ENCODE measurements at places on chromosomes 13 and 19.

GRCh38 chr13:76863022-76863421 is 23.2 kb downstream of the KCTD12 start:
- DNase-seq = no peak

- no peak for DNase-seq
Measured at GRCh38 chr13:74082741-74083160, 51.5 kb downstream of the KLF12 start.

DNA sequence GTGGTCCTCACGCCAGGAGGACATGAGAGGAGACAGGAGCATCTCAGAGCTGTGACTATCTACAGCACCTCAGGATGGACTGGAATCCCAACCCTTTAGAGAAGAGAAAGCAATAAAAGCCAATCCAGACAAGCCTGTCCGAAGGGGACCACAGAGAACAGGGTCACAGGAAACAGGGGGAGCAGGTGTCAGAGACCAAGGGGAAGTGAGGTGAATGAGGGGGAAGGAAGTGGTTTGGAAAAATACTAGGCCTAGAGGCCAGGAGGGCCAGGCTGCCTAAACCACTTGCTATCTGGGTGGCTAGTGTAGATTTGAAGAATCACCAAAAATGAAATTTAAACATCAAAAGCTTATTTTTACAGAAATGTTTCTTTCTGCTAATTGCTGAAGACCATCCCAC is 16.2 kb downstream of the TMTC4 start:
- no peak for DNase-seq

DNA sequence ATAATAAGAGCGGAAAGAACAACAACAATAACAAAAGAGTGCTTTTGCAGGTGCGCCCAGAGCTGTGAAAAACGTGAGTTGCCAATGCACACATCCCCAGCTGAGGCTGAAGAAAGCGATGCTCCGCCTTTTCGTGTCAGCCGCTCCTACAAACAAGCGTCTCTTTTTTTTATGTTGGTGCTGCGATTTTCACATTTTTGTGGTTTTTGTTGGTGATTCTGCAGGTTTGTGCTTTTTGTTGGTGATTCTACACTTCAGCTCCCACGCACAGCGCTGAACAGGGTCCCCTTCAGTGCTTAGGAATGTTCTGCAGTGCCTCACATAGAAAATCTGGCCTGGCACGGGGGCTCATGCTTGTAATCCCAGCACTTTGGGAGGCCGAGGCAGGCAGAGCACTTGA is 7.3 kb upstream of the SBK3 start:
- DNase-seq = no peak

DNA sequence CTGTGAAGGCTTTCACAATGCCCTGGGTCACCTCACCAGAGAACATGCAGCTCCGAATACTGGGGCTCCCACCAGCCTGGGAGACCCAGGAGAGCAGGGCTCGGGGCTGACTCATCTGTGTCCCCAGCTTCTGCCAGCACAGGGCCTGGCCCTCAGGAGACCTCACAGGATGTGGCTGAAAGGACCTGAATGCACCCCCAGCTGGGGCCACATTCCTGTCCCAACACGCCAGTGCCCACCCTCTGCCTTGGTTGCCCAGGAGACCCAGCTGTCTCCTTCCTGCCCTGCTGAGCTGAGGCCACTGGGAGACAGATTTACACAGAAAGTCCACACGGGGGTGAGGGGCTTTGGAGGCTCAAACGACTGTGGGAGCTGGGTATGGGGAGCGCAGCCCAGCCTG is 11.9 kb downstream of the BCAT2 start:
- DNase-seq = peak; percentile 61

DNA sequence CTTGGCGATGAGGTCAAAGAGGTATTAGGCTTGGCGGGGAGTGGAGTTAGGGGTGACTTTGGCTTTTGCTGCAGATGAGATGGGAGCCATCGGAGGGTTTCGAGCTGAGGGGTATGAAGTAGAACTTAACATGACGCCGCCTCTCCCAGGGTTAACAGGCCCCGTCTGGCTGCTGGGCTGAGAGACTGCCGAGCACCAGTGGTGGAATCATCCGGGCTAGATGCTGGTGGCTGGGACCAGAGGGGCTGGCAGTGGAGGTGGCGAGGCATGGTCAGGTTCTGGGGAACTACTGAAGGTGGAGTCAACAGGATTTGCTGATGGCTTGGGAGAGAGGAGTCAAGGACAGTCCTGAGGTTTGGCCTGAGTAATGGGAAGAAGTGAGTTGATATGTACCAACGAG is 4.9 kb downstream of the RFX2 start:
- no peak for DNase-seq

DNA sequence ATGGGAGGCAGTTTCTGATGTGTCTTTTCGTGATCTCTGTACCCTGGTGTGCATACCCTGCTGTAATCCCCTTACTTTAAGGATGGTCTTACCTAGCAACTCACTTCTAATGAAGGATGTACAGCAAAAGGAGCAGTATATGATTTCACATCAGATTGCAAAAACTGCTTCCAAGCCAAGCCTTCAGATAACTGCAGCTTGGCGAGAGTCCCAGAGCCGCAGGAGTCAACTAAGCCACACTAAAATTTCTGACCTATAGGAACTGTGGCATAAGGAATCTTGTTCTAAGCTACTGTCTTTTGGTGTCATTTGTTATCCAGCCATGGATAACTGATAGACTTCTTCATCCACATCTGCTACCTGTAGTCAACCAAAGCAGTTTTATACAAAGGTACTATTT is 496.7 kb downstream of the GPC6 start:
- DNase-seq = no peak

DNA sequence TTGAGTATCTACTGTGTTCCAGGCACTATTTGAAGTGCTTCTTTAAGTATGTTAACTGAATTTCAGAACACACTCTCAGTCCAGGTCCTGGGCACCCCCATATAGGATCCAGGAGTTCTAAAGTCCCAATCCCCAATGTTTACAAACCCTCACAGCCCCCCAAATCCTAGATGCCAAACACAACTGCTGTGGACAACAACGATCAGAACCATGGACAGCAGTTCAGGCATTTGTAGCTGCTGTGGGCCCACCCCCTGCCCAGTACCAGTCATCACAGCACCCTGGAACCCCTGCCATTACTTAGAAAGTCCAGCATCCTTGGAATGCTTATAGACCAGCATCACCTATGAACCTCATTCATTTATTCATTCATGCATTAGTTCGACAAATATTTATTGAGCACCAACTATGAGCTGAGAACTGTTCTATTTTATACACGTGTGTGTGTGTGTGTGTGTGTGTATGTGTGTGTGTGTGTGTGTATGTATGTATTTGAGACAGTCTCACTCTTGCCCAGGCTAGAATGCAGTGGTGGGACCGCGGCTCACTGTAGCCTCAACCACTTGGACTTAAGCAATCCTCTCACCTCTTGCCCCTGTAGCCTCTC is 19.3 kb upstream of the SDHAF1 start:
- no peak for DNase-seq

DNA sequence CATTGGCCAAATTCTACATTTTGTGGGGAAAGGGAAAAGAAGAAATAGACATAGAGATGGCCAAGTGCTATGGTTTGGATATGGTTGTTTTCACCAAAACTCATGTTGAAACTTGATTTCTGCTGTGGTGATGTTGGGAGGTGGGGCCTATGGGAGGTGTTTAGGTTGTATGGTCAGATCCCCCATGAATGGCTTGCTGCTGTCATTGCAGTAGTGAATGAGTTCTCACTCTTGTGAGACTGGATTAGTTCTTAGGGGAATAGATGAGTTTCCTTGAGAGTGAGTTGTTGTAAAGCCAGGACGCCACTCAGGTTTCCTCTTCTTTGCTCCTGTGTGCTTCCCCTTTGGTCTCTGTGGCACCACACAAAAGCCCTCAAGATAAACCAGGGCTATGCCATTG is 242.6 kb upstream of the RFC3 start:
- DNase-seq = no peak

DNA sequence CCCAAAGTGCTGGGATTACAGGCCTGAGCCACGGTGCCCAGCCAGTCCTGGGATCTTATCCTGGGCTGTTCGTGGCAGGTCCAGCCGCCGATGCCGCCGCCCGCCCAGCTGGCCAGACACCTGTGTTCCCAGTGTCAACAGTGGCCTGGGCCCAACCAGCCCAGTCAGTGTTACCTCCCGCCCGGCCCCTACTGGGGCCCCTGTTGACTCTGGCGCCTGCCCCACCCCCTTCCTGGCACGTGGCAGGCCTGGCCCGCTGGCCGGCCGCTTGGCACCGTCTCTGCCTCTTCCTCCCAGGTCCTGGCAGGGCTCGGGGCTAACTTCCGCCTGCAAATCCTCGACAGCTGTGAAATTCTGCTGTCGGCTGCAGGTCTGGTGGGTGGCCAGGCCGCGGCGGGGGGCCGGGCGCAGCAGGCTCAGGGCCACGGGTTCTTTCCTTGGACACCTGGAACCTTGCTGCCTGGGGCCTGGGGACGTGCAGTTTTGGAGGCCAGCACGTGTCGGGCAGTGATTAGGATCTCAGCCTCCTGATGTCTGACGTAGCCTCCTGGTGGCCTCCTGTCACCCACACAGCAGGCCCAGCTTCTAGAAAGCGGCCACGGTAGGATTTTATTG is 9.1 kb downstream of the ARID3A start:
- no peak for DNase-seq

Measured in retina (tissue), 1 donor.